ENCODE measurements at places on chromosomes 5 and 9.

DNA sequence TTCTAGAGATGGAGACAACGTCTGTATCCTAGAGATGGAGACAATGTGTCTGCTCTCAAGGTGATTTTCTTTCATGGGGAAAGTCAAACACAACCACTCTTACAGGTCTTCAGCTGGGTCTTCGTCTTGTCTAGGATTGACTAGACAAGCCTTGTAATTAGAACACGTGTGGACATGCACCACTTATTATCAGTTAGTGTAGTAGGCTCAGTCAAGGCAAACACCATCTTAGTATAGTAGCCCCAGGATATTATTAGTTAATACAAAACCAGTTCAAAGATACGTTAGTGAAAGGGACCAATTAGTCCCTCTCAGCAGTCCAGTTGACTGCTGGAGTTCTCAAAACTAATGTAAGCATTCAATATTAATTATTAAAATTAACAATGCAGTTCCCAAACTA is 15.1 kb upstream of the CCL28 start:
- DNase-seq: no peak

- DNase-seq: no peak
Measured at GRCh38 chr5:96902876-96903275, 26.6 kb downstream of the ERAP2 start.

- peak; percentile 66 for DNase-seq
Measured at GRCh38 chr9:100590481-100590880, 12.6 kb downstream of the CAVIN4 start.

GRCh38 chr9:131668439-131669268 is 71.2 kb downstream of the RAPGEF1 start:
- DNase-seq: peak; percentile 68

DNA sequence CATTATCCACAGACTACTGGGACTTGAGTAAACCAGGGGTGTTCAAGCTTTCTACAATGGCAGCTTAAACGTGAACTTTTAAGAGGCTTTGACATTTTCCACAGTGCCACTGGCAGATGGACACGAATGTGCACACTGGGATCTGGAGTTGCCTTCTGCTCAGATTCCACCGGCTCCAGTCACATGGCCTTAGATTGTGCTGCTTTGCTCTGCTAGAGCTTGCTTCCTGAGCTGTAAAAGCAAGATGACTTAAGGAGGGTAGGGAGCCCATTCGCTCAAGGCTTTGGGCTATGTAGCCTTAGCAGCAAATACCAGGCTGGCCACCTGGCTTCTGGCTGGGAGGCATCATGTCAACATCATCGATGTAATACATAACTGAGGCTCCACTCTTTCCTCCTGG is 436.9 kb downstream of the MED10 start:
- no peak for DNase-seq

DNA sequence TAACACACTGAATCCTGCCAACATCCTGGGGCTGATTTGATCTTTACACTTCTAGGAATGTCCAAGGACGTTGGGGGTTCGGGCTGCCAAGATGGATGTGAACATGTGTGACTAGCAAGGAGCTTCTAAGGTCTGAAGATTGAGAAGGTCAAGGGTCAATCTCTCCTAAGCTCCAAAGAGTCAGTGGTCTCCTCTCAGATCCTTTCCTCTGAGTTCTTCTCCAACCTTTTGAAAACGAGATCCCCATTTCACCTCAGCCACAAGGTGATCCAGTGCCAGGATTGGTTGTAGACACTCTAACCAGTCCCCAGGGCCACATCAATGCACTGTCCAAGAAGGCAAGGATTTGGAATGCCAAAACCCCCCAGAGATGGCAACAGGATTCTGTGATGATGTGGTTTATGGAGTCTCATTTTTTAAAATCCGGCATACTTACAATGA is 266.8 kb downstream of the NDUFS4 start:
- no peak for DNase-seq

- no peak for DNase-seq
Measured at GRCh38 chr9:82302968-82303655, 314.5 kb downstream of the SPATA31D1 start.

GRCh38 chr9:130996676-130997394 is 12.1 kb upstream of the LAMC3 start:
- no peak for DNase-seq

DNA sequence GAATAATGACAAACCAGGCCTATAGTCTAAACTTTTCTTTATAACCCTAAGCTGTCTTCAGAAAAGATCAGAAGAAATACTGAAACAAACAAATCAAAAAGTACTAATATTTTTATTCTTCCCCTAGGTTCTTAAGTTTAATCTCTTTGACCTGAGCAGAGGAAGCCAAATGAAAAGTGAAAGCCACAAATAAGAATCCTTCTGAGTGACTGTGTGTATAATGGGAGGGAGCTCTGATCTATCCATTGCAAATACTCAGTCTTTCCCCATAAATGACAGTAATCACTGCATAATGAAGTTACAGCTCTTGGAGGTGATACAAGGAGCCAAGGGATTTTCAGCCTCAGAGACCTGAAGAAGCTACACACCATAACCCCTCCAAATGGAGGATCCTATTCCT is 126.9 kb upstream of the ATP10B start:
- no peak for DNase-seq

DNA sequence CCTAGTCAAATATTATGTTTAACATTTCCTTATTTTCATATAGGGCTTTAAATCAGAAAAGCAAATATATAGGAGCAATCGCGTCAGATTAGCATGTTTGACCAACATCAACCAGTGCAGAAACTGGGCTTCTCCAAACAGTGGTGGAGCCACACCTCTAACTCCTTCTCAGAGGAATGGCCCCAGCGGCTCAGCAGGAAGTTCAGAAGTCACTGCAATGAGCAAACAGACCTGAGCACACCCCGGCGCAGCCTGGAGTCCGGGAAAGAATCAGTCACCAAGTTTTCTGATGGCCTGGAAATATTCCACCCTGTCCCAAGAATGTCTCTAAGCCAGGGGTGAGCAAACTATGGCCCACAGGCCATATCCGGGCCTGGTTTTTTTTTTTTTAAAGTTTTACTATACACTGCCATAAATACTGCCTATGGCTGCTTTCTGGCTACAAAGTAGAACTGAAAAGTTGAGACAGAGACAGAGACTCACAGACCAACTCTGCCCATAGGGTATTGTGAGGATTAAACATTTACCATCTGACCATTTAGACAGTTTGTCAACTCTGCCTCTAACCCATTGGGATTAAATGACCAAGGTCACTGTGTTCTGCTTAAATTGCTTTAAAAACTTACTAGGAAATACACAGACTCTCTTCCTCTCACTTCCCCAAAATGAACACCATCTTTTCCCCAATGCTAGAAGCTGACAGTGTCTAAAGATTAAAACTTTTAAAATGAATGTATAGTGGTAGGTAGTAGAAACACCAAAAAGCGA is 5.4 kb downstream of the GOLM1 start:
- DNase-seq: no peak

DNA sequence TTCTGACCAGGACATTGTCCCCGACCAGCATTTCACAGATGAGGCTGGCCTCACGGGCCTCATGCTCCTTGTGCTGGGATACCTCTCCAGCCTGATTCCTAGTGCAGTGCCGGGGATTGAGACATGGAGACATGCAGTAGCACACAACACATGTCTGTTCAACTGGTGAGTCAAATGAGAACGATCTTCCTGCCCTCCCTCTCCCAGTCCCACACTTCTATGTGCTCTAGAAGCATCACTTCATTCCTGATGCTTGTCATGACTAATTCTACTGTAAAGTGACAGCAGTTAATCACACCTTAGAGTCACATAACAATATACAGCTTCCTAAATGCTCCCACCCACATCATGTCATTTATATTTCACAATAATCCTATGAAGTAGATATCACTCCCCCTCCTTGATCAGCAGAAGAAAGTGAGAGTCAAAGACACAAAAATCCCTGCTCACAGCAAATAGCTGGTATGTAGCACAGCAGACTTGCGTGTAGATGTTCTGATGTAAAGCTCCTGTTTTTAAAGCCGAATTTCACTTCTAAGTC is 101.8 kb downstream of the CCDC192 start:
- peak; percentile 74 for DNase-seq

DNA sequence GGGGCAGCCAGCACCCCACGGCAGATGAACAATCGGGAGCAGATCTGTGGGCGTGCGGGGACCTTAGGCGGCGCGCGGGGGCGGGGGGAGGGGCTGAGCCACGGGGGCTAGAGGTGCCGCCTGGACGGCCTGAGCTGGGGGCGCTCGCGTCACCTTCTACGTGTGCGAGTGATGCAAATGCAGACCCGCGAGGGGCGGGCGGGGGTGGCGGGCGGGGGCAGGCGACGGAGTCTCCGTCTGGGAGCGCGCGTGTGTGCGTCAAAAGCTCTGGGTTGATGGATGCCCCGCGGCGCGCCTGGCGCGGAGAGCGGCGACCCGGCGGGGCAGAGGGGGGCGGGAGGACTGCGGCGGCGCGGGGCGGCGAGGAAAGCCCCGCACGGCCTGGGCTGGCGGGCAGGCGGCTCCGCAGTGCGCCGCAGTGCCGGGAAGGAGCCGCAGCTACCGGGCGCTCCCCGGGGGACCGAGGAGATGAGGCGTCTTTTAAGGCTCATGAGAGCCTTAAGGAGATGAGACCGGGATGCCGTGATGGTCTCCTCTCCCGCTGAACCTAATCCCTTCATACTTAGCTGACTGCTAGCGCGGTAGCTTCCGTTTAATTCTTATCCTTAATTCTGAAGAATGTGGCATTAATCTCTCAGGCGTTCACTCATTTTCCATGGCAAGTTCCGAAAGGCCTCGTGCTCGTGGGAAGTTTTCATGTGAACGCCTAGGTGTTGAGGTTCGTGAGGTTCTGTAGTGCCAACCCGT is 1.5 kb downstream of the SV2C start:
- no peak for DNase-seq

DNA sequence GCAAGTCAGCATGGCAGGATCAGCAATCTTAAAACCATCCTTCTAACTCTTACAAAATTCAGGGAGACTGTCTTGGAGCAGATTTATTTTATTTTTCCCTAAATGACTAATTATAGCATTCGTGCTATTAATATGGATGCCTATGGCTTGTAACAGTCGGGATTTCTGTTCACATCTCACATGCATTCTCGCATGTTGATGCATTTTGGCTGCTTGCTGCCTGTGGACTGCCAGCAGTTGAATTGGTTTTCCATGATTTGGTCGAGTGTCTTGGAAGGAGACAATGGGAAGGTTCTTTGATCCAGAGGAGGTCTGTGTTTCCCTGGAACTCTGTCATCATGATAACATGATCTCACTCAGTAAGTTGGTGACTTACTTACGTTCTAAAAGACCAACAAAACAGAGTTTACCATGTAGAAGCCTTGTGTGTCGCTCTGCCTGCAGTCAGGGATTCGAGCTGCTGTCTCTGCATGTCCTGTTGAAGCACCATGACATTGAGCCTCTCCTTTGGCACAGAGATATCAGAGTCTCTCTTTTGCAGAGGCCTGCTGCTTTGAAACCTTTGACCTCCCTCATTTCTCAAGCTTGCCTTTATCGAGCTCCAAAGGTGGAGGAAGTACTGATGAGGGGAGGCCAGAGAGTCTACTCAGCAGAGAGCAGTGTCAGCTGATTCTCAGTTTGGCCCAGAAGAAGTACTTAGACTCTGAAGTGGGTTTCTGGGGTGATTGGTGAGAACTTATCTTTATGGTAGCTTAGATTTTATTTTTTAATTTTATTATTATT is 82.4 kb downstream of the ARHGAP26 start:
- no peak for DNase-seq

DNA sequence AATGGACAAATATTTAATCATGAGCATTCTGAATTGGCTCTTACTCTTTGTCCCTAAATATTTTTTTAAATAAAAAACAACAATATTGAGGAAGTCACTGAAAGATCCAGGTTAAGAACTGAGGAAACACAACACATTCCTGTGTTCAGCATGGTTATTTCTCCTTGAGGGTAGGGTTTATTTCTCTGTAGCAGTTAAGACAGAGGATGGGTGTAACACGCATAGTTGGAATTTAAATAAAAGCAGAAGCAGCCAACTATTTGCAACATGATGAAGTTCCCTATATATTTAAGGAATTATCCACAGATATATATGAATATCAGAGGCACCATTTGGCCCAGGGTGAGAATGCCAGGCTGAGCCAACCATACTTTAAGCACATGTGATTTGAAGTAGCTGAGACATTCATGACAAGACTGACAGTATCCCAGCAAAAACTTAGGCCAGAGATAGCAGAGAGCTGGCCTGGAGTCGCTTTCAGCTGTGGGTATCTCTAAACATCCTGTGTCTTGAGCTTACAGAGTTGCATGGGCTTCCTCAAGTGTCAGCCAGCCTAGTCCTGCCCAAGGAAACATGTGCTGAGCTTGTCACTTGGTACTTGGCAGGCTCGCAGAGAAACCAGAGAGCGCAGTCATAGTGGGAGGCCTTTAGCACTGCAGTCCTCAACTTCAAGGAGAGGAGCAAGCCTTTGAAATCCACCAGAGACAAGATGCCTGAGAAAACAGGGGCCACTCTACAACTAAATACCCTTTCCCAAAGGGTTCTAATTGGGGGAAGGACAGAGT is 43.6 kb downstream of the SEMA5A start:
- no peak for DNase-seq

GRCh38 chr5:148378670-148379069 is 5.1 kb upstream of the FBXO38 start:
- DNase-seq: no peak

DNA sequence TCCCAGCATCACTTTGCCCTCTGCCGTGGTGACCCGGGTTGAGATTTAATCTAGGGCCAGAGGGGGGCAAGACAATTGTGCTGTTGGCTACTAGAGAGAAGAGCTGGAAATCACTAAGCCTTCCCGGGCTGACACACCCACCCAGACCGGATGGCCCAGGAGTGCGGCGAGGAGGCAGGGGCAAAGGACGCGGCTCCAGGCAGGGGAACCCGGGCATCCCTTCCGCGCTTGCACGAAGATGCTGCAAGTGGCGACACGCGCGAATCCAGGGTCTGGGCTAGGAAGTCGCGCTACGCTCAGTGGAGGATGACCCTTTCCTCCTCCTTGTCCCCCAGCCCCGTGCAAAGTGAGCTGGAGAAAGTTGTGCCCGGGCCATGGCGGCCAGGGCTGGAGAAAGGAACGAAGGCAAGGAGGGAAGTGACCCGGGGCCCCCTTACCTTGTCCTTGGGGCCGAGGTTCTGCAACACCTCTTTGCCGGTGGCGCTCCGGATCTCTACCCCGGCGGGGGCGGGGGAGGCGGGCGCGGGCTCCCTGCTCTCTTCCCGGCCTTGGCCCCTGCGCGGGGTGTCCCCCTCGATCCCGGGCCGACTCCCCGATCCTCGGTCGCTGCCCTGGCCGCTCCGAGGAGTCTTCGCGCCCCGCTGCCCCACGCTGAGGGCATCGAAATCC is 693 bp downstream of the DPYSL3 start:
- no peak for DNase-seq

DNA sequence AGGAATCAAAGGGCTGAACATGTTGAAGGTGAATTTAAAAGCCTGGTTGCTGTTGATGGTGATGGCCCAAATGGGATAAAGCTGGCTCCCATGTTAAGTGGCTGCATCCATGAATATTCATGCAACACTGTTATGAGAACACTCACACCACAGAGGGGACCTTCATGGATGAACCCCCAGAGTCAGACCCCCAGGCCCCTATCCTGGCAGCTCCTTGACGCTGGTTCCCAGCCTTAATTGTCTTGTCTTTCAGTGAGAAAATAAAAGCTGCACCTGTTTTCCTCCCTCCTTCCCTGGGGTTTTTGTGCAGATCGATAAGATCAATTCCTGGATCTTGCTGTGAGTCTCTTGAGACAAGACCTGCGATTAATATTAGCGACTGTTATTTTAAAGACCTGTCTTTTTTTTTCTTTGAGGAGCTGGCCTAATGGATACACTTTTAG is 371.7 kb downstream of the ICE1 start:
- DNase-seq: no peak

- no peak for DNase-seq
Measured at GRCh38 chr9:129813661-129814060, 10.3 kb downstream of the TOR1A start.

- no peak for DNase-seq
Measured at GRCh38 chr5:57243286-57244137, 69.7 kb downstream of the GPBP1 start.

Measured in fibroblast of skin of abdomen (primary cell).